ENCODE measurements at places on chromosomes 2 and 18.

- no peak for DNase-seq
Measured at GRCh38 chr2:181063696-181064095, 83.3 kb downstream of the UBE2E3 start.

DNA sequence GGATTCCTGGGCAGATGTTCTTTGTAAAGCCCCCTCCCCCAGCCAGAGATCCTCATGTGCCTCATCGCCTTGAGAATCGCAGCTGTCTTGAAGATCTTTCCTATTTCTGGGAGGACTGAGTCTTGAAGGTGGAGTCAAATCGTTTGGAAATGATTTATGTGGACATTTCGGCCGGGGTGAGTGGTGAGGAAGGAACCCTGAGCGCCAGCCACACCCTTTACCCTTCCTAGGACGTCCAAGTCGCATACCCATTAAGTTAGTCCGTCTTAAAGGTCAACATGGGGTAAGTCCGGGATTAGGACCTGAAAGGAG lies 84.9 kb upstream of the ZCCHC2 start:
- DNase-seq = no peak

DNA sequence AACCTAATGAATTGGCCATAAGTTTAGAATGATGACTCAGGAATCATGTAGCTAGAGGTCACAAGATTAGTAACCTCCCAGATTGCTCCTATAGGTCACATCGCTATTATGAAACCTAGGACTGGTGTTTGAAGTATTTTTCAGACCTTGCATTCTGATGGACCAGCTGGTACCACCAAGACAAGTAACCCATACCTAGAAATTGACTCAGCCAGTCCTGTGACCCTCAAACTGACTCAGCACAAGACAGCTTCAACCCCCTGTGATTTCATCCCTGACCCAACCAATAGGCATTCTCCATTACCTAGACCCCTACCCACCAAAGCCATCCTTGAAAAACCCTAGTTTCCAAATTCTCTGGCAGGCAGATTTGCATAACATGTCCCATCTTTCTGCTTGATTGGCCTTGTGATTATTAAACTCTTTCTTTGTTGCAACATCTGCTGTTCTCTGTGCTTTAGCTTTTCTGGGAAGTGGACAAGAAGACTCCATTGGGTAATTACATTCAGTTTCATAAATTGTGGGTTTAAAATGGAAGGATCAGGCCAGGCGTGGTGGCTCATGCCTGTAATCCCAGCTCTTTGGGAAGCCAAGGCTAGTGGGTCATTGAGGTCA lies 254.9 kb downstream of the IRS1 start:
- no peak for DNase-seq

DNA sequence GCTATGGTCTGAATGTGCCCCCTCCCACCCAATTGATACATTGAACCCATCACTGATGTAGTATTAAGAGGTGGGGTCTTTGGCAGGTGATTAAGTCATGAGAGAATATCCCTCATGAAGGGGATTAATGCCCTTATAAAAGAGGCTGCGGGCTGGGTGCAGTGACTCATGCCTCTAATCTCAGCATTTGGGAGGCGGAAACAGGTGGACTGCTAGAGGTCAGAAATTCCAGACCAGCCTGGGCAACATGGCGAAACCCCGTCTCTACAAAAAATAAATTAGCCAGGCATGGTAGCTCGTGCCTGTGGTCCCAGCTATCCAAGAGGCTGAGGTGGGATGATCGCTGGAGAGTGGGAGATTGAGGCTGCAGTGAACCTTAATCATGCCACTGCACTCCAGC lies 14.3 kb downstream of the POLR2D start:
- no peak for DNase-seq

DNA sequence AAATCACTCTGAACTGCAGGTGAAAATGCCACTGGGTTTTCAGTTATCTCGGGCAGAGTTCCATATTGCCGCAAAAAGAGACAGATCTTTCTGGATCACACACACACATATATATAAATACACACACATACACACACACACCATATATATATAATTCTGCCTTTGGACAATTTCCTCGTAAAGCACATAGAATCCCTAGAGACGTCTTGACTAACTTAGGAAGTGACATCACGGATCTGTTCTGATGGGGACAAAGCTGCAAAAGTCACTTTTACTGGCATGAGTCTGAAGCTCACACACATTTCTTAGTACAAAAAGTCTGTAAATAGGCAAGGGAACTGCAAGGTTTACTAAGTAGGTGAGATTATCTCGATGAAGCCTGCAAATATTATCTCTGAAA lies 28.6 kb upstream of the MBOAT2 start:
- DNase-seq = no peak

GRCh38 chr2:28294451-28294850 lies 98.2 kb upstream of the FOSL2 start:
- DNase-seq = no peak

DNA sequence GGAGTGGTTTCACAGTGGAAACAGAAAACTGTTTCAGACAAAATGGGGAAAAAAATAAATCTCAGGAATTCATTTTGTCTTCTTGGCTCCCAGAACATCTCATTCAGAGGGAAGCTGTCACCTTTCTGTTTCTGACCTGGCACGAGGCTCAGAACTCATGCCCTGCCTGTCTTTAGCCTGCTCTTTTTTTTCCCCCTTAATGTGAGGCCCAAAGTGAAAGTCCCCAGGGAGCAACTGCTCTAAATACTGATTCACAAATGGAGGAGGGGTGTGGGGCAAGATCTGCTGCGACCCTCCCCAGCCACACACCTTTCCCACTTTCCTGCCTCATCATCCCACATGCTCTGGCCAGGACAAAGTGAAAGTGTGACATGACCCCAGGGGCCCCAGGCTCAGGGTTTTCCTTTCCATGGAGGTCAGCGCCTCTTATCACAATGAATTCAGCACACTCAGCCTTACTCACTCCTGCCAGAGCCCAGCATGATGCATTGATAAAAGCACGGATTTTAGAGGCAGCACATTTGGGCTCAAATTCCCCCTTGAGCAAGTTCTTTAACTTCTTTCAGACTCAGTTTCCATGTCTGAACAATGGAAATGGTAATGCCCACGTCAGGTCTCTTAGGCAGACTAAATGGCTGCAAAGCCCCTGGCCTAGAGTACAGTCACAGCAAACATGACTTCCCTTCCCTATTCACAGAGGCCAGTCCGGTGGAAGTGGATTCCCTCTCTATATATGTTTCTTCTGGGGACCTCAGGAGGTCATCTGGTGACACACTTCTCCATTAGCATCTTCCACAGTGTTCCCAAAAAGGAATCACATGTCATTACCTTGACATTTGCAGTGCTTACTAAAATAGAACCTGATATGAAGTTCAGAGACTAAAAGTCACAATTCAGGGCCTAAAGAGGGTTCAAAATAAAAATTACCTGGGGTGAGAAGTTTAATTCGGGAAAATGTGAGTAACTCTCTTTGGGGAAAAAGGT lies 55.3 kb upstream of the TMEM163 start:
- DNase-seq = no peak

GRCh38 chr2:136075476-136075875 lies 42.5 kb downstream of the CXCR4 start:
- no peak for DNase-seq

DNA sequence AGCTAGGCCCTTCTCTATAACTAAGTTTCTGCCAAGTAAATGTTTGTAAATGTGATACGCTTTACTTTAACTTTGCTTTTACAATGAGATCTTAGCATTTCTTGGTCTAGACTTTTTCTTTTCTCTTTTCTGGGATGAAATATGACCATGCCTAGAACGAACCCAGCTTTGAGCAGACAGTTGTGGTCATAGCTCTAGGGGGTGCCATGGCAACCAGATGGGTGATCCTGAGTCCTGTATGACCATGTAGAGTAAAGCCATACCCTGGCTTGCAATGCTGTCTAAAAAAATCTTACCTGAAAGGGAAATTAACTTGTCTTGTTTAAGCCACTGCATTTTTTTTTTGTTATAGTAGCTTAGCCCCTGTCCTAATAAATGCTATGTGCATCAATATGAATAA lies 956.3 kb downstream of the SLC4A3 start:
- no peak for DNase-seq

DNA sequence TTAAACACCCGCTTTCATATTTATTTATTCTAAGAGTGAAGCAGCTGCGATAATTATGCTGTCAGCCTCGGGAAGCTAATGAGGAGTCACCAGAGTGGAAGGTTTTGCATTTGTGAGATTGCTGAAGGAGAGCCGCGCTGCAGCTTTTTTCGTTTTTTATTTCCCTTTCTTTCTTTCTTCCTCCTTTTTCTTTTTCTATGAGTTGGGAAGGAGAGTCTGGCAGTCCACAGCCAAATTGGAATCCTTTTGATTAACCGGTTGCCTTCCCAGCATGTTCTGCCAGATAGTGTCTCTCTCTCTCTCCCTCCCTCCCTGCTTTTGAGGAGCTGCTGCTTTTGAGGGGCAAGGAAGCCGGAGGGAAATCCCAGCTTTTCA lies 82.1 kb downstream of the CDK15 start:
- DNase-seq = no peak

DNA sequence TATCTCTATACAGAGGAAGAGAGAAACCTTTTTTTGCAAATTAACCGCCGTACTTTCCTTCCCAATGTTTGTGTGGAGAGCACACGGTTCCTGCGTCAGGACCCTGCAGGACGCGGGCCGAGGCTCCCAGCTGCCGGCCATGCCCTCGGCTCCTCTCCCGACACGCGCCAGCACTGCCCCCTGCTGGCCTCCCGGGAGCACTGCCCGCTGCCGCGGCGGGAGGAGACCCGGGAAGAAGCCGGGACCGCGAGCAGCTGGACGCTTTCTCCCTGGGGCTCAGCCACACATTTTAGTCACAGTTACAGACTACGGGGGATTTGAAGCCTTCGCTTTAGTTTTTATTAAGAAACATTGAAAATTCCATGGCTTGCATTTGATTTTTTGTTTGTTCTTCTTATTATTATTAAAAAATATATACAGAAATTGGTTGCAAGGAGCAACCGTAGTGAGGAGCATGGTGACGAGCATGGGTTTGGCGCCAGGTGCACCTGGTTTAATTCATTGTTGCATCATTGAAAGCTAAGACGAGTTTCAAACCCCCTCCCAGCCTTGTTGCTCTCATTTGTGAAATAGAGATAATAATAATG lies 401.2 kb downstream of the GALR1 start:
- peak; percentile 19 for DNase-seq

- DNase-seq = no peak
Measured at GRCh38 chr2:99256677-99257076, 1.2 kb upstream of the LYG2 start.

- DNase-seq = no peak
Measured at GRCh38 chr2:38180754-38181153, 104.8 kb upstream of the CYP1B1 start.

DNA sequence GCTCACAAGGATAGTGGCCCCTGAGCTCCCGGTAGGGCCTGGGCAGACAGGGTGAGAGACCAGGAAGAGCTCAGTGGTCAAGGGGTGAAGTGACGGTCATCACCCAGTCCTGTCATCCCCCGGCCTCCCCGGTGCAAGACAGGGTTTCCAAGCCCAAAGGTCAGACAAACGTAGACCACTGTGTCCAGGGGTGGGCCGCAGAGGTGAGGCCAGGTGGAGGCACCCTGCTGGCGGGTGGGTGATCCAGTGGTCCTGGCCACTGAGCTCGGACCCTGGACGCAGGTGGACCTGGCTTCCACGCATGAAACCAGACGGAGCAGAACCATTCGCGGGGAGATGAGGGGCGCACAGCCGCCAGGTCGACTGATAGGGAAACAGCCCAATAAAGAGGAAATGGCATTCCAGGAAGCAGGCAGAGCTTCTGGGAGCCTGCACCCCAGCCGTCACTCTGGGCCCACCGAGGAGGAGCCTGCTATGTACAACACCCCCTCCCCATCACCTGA lies 14.4 kb upstream of the SNED1 start:
- no peak for DNase-seq

DNA sequence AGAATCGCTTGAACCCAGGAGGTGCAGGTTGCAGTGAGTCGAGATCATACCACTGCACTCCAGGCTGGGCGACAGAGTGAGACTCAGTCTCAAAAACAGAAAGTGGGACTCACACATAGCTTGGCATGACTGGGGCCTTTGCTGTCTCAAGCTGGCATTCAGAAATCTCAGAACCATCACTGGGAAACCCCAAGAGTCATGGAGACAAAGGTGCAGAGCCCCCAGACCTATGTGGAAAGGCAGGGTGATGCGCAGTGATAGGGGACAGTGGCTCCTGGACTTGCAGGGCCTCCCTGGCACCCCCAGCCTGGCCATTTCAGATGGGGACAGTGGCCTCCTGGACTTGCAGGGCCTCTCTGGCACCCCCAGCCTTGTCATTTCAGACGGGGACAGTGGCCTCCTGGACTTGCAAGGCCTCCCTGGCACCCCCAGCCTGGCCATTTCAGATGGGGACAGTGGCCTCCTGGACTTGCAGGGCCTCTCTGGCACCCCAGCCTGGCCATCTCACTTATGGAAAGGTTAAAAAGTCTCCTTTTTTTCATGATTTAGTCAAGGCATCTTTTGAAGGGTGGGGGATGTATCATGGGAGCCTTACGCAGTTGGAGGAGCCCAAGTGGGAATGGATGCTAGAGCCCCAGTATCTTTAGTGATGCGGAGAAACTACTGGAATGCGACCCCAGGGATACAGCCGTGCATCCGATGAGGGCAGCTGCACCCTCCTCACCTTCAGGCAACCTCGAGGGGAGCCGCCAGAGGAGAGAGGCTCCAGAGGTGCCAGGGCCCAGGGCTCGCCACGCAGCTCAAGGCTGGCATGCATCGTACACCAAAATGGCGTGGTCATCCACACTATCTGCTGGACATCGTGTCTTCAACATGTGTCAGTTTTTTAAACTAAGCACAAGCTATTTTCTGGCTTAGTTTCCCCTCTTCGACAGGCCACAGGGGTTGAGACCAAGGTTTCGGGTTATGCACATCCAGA lies 30.5 kb downstream of the ZNF516 start:
- no peak for DNase-seq

GRCh38 chr2:204495381-204495780 lies 49.9 kb upstream of the PARD3B start:
- DNase-seq = no peak

GRCh38 chr2:191158193-191158592 lies 7.4 kb upstream of the STAT4 start:
- no peak for DNase-seq

GRCh38 chr2:233387667-233388528 lies 33.6 kb downstream of the DGKD start:
- peak; percentile 59 for DNase-seq

DNA sequence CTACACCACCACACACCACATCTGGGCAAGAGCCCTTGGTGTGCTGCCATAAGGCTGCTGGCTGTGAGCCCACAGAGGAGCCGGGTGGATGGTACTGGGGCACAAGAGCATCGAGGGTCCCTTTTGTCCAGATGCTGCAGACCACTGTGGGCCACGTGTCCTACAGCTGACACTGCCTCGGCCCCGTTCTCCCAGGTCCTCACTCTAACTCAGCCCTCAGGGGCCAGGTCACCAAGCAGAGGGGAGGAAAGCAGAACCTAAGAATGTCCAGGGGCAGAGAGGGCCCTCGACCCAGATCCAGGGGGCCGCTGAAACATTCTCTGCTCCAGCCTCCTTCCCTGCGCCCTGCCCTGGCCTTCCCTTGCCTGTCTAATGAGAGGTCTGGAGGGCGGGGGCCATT lies 91.7 kb upstream of the ASB18 start:
- DNase-seq = no peak

DNA sequence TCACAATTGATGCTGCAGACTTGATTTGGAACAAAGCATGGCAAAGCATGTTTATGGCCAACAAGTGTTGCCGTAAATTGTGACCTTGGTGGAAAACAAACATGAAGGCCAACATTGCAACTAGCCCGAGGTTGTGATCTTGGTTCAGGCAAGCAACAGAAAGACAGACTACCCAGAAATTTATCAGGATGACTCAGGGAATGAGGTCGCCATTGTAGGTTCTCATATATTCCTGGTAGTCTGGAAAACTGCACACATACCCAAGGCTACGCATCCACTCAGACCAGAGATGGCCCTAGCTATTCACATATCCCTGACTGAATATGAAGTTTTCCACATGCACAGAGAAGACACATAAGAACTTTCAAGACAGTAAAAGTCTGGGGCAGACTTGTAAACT lies 30.1 kb downstream of the CYP1B1 start:
- no peak for DNase-seq

All from NCI-H2029 (cell line).